Activated CD4-positive, alpha-beta T cell treated with anti-CD3 and anti-CD28 coated beads, Interleukin-2, amount 10 ng/mL, durations not matched to agents 7 days and 5 days (primary cell): ENCODE measurements at places on chromosomes 6 and 20.

GRCh38 chr6:149368065-149368464 is 32.0 kb upstream of the SUMO4 start:
- no peak for DNase-seq

DNA sequence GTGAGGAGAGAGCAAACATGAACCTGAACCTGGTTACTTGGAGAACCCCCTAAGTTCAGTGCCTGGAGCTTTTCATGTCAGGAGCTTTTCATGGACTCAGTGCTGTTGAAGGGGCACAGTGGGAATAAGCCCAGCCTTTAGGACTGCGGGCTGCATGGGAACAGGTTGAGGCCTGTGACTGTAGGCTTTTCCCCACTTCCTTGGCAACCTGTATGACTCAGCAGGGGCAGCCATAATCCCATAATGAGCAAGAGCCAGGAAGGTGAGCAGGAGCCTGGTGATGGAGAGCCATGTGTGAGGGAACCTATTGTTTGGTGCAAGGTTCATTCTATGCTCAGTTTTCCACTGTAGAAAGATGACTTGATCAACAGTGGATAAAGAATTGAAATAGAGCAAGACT is 23.4 kb downstream of the MEP1A start:
- DNase-seq, result no peak

DNA sequence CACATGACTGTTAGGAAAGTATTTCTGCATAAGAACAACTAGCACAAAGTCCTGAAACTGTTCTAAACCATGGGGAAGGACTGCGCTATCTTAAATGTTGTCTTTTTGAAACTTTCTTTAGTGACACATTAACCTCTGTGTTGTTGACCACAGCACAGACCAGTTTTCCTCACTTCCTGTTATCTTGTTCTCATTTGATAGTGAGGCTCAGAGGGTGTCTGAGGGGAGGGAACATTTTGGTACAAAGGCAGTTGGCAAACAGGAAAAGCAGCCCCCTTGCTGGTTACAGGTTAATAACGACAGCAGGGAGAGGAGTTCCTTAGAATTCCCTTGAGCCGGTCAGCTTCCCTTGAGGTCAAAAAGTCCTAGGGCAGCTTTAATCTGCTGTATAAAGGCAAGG is 143.5 kb upstream of the BMP2 start:
- DNase-seq, result no peak

DNA sequence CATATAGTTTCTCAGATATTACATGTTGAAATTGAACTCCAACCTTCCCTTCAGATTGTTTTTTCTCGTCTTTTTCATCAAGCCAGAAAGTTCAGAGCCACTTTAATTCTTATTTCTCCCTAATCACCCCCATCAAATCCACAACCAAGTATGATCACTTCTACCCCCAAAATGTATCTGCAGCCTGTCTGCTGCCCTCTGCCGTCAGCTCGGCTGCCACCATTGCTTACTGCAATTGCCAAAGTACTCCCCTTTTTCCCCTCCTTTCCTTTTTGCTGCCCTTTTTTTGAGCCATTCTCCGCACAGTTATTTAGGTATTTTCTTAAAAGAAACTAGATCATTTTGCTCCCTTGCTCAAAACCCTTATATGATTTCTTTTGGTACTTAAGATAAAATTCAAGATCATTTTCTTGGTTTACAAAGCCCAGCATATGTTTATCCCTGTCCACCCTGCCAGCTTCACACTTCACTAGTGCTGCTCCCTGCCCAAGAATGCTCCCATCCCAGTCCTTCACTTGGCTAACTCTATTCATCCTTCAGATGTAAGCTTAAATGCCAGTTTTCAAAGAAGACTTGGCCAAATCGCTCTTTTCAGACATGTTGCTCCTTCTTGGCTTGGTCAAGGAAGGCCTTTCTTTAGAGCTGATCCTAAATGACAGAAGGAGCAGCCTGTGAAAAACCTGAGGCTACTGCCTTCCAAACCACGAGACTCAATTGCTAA is 63.7 kb downstream of the SH3BGRL2 start:
- no peak for DNase-seq

DNA sequence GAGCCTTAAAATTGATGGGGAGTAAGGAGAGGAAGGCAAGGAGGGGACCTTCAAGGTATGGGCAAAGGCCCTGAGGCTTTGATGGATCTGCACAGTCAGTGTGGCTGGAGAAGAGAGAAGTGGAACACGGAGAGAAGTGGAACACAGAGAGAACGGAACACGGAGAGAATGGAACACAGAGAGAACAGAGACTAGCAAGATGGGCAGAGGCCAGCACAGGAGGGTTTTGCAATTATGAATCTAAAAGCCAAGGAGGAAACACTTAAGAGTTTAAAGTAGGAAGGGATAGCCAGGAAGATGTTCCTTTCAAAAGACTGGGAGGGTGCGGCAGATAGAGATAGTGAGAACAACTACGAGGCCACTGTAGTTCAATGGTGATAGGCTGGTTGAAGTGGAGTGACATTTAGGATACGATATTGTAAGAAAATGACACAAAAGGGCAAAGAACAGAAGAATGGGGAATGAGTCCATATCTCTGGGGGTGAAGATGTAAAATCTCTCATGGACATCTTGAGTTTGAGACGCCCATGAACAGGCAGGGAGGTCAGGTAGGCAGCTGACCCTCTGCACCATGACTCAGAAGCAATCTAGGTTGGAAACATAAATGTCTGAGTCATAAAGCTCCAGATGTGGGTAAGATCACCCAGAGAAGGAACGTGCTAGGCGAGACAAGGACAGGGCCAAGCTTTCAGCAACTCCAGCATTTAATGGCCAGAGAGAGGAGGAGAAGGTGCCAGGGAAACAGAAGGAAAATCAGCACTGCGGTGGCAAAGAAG is 25.4 kb downstream of the ZMYND8 start:
- DNase-seq, result no peak

GRCh38 chr6:74115674-74116073 is 419.7 kb downstream of the CD109 start:
- DNase-seq, result no peak

- no peak for DNase-seq
These were observed 43.1 kb upstream of the NAA20 start for GRCh38 chr20:19973961-19974629.

- DNase-seq, result no peak
These were observed 153.6 kb downstream of the SYCP2 start for GRCh38 chr20:59779656-59780380.

- DNase-seq, result no peak
These were observed 12.8 kb downstream of the RNF114 start for GRCh38 chr20:49948809-49949507.

- no peak for DNase-seq
These were observed 652.7 kb upstream of the HS3ST5 start for GRCh38 chr6:114995526-114995925.

DNA sequence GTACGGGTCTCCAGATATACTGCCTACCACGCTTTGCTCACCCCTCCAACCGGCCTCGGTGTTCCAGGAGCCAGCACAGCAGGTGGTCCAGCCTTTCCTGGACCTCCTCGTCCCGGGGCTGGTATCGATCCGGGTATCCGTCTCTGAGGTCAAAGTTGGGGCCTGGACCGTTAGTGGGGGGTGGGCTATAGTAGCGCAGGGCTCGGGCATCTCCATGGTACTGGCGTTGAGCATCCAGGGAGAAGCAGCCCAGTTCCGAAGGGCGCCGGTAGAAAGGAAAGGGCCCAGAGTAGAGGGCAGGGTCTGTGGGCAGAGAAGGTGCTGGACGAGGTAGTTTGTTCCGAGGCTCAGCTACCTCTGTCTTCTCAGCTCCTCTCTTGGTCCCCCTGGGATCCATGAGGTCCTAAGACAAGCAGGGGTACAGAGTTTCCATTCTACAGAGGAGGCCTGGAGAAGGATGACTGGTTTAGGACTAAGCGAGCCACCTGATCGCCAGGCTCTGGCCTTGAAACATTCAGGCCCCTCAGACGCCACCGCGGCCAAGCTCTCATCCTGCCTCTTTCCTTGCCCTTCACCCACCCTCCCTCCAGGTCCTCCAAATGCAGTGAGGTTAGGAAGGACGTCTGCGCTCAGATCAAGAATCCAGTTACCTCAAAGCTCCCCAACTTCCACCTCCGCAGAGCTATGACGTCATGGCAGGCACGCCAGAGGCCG is 502 bp downstream of the DXO start:
- no peak for DNase-seq
